ENCODE measurements at places on chromosomes 3 and 15. TPM values are rescaled to one million over a fixed set of nuclear protein-coding genes. Genes with fewer than 3 reads are reported as not detected.

- no peak for DNase-seq
Measured at GRCh38 chr3:55984626-55985025, 483.6 kb downstream of the ERC2 start.

DNA sequence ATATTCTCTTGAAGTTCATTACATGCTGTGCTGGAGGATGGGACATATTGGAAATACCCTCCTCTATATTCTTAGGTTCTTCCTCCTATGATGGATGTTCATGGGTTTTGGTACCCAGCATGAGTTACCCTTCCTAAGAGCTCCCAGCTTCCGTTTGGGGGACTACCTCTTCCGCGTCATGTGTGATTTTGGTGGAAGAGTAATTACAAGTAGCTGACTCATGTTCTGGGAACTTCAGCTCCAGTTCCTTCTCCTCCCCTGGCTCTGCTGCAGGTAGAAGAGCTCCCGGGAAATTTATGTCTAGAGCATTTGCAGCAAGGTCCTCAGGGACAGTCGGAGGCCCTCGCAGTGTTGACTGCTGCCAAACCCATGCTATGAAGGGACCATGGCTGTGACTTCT, 208.8 kb upstream of the IL12A start:
- peak; percentile 36 for DNase-seq

- no peak for DNase-seq
Measured at GRCh38 chr3:157294491-157294890, 134.5 kb upstream of the CCNL1 start.

- no peak for DNase-seq
Measured at GRCh38 chr3:19420159-19420558, 271.8 kb downstream of the KCNH8 start.

GRCh38 chr15:98773616-98774015, 125.3 kb downstream of the IGF1R start:
- DNase-seq, result no peak

GRCh38 chr3:177123822-177124221, 73.5 kb downstream of the TBL1XR1 start:
- no peak for DNase-seq

GRCh38 chr3:127990051-127990450, 62.2 kb upstream of the SEC61A1 start:
- no peak for DNase-seq

DNA sequence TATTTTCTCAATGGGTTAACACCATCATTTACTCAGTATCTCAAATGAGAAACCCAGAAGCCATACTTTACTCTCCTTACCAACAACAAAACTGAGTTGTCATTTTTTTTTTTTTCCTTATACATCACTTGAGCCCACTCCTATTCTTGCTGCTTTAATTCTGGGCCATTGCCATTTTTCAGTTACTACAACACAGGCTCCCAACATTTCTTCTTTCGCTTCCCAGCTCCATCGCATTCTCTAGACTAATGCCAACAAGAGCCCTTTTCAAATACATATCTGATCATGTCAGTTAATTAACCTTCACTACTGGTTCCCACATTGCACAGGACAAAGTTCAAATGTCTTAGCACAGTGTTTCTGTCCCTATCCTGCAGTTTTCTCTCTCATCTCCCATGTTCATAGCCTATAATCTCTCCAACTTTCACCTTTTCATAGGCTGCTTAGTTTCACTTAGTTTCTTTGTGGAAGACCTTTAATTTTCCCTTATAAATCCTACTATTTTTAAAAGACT, 22.5 kb upstream of the ANXA2 start:
- DNase-seq, result no peak

- DNase-seq, result no peak
Measured at GRCh38 chr3:134368751-134369105, 5.5 kb downstream of the AMOTL2 start.

GRCh38 chr3:99620976-99621375, 17.4 kb upstream of the COL8A1 start:
- DNase-seq, result peak; percentile 21

- DNase-seq, result no peak
Measured at GRCh38 chr3:123498761-123499160, 49.9 kb upstream of the ADCY5 start.

GRCh38 chr15:52078876-52079700, 33.5 kb downstream of the BCL2L10 start:
- DNase-seq, result peak; percentile 88

DNA sequence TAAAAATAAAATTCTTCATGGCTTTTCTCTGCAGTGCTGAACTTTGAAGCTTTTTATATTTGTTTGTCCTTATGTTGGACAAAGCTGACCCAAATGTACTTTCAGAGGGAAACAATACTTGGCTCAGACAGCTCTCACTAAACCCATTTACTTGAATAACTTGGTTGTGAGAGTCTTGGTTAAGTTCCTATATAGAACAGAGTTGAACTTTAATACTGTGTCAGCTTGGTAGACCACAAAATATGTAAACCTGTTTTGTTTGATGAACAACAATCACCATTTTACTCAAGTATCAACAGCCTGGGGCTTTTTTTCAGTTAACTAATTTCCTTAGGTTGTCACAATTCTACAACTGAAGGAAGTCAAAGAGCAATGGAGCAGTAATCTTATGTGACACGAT, 211.9 kb downstream of the CADM2 start:
- DNase-seq, result no peak

SETD5 gene
- 48.0 TPM for total RNA-seq

FAM131A gene
- total RNA-seq, result 32.9 TPM

TIGIT gene
- not detected for total RNA-seq

Data from dermis blood vessel endothelial cell (primary cell).